Smooth muscle cell of the umbilical artery (primary cell): ENCODE measurements at places on chromosomes 1 and 21. TPM values are rescaled to one million over a fixed set of nuclear protein-coding genes. Genes with fewer than 3 reads are reported as not detected.

Gene FAM131C
- under 0.01 and 0.37 TPM in 2 replicates for total RNA-seq

Gene FALEC
- total RNA-seq, result not detected in 2 replicates

Gene PADI2
- 0.18 TPM in 1 of 2 replicates, not detected in the other for total RNA-seq

Gene CA14
- total RNA-seq, result not detected in 2 replicates

Gene GOLT1A
- not detected in 2 replicates for total RNA-seq

Gene OPRD1
- total RNA-seq, result not detected in 2 replicates

Gene PKP1
- 0.30 and 3.5 TPM in 2 replicates for total RNA-seq
